ENCODE measurements at places on chromosomes 3 and 15.

DNA sequence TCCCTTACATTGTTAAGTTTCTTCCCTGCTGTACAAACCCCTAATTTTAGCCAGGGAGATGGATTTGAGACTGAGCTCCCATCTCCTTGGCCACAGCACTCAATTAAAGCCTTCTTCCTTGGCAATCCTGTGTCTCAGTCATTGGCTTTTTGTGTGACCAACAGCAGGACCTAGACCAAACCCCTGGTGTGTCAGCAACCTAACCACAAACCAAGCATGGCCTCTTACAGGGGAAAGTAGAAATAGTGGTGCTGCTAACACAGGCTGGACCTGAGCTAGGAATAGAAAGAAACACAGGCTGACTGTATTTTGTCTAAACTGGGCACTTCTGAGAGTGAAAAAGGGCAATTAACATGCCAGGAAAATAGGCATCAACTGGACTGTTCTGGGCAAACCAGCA lies 37.9 kb downstream of the PPCDC start:
- no peak for DNase-seq

DNA sequence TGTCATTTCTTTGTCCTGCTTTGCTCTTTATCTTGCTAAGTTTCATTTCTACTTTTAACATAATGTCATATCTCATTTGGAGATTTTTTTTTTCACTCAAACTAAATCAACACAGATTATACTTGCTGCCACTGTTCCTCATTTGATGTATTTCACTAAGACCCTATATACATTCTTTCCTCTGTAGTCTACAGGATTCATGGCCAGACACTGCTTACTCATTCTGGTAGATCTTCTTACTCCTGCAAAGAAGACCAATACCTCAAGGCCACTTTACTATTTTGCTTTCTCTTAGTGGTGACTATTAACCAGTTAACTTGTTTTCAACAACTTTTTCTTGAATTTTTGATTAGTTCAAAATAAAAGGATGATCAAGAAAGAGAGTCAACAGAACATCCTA lies 26.6 kb downstream of the SLC24A5 start:
- DNase-seq: no peak

GRCh38 chr15:59111251-59111650 lies 6.3 kb downstream of the CCNB2 start:
- DNase-seq: no peak

DNA sequence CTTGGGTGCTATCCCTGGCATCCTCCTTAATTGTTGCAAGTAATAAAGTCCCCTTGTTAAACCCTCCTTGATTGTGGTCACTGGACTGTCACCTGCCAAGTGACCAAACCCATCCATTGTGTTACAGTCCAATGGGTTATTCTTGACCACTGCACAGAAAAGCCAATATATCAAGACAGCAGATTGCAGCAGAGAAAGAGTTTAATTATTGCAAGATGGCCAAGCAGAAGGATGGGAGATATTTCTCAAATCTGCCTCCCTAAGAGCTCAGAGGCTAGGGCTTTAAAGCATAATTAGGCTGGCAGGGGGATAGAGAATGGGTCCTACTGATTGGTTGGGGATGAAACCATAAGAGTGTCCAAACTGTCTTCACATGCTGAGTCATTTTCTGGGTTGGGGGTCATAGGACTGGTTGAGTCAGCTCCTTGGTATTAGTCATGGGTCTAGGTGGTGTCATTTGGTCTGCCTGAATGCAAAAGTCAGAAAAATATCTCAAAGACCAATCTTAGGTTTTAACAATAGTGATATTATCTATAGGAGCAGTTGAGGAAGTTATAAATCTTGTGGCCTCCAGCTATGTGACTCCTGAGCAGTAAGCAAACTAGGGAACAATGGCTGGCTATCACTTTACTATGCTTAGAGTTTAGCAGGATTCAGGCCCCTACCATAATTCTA lies 19.1 kb upstream of the XYLB start:
- DNase-seq: peak; percentile 18

DNA sequence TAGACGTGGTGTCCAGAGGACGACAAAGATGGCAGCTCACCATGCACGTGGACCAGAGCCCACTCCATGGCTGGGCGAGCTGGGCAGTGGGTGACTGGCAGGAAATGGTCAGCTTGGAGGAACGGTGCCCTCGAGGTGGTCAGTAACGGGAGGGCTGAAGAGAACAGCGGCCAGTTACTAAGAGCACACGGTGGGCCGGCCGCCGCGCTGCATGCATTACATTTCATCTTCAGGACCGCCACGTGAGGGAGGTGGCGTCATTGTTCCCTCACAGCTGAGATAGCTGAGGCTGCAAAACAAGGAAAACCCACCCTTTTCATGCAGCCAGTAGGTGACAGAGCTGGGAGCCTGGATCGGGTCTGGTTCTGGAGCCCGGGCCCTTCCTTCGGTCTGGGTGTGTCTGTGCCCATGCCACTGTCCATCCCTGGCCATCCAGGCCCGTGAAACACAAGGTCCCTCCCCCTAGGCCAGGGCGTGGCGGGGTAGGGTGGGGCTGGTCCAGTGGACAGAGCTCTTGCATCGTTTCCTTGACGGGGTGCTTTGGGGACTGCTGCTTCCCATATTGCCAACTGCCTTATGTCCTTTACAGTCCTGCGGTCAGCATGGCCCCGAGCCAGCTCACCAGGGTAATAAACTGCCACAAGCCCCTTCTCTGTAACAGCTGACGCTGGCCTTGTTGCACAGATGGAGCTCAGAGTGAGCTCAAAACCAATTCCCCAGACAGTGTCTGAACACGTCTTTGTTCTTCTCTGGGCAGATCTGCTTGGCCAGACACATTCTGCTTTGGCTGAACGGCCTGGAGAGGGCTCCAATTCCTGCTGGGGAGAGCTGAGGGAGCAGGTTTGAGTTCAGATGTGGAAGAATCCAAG lies 51.8 kb downstream of the RGMA start:
- no peak for DNase-seq

DNA sequence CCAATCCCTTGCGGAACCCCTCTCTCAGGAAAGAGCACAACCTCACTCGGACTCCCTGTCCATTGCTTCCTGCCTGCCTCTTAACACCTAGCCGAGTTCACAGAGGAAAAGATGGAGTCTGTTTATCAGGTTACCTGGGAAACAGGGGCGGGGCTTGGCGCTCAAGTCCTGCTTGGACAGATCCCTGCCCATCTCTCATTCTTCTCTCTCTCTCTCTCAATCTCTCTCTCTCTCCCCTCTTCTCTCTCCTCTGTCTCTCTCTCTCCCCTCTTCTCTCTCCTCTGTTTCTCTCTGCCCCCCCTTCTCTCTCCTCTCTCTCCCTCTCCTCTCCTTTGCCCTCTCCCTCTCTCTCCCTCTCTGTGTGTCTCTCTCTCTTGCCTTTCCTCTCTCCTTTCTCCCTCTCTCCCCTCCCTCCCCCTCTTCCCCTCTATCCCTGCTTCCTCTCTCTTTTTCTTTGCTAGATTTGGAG lies at the start of gene EFHB:
Gene EFHB (minus strand): TSS at position 120 of the 469 bp plus-strand sequence. CDS start 199 bp downstream, outside the sequence.
- DNase-seq: no peak

GRCh38 chr3:142626971-142627370 lies 30.8 kb downstream of the PLS1 start:
- no peak for DNase-seq

- DNase-seq: no peak
Observed at GRCh38 chr3:107414325-107414964, 37.2 kb downstream of the CCDC54 start.

DNA sequence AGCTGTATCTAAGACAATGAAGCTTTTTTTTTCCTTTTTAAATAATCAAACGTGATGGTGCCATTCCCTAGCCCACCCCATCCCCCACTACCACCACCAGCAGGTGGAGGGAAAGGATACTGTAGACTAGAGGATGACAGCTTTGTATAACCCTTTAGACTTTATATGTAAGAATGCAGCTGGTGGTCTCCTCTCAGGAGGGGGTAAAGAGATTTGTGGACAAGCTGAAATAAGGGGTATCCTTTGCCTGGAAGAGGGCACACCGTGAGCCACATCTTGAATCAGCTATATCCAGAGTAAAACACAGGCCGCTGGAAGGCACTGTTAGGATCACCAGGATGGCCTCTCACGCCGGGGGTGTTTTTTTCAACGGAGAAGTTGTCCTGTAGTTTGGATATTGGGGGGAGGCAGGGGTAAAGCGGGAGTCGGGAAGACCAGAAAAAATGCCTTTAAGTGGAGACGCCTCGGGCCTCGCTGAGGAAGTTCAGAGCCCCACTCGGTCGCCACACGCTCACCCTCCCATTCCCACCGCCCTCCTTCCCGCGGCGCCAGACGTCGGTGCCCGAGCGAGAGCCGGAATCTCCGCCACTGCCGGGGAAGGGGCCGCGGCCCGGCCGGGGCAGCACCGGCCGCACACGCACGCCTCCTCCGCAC lies 986 bp downstream of the KPNA4 start:
- no peak for DNase-seq

DNA sequence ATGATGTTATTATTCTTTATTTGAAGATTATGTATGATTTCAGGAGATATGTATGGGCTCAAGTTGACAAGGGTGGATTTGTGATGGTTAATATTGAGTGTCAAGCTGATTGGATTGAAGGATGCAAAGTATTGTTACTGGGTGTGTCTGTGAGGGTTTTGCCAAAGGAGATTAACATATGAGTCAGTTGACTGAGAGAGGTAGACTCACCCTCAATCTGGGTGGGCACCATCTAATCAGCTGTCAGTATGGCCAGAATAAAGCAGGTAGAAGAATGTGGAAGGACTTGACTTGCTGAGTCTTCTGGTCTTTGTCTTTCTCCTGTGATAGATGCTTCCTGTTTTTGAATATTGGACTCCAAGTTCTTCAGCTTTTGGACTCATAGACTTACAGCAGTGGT lies 973.7 kb downstream of the MCTP2 start:
- DNase-seq: no peak

DNA sequence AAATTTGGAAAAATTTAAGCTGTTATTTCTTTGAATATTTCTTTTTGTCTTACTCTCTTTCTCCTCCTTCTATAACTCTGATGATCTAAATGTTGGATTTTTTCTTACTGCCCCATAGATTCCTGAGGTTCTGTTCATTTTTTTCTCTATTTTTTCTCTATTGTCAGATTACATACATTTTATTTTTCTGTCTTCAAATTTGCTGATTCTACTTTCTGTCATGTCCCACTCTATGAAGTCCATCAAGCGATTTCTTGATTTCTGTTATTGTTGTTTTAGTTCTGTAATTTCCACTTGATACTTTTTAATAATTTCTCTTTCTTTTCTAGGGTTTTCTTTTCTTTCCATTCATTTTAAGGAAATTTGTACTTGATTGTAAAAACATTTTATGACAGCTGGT lies 83.7 kb upstream of the THRB start:
- no peak for DNase-seq

GRCh38 chr3:46557814-46558183 lies 8.3 kb downstream of the LRRC2 start:
- no peak for DNase-seq

GRCh38 chr3:44136421-44136820 lies 105.3 kb upstream of the TOPAZ1 start:
- DNase-seq: no peak

GRCh38 chr15:101048581-101049030 lies 129.4 kb downstream of the LRRK1 start:
- DNase-seq: no peak

- DNase-seq: no peak
Observed at GRCh38 chr3:195169011-195169649, 101.8 kb downstream of the XXYLT1 start.

DNA sequence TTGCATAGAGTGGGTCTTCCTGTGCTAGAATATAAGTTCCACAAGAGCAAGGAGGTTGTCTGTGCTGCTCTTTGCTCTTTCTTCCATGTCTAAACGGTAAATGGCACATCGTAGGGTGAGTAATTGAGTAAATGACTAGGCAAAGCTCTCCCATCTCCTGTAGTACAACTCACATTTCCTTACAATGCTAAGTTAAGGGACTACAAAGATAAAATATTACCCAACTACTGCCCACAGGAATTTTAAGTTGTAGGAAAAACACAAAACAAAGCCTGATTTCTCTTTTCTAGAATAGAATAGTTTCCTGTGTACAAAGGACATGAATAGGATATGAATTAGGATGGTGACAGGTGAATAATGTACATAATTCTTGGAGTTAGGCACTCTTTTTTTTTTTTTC lies 19.9 kb upstream of the LRIG1 start:
- DNase-seq: no peak

DNA sequence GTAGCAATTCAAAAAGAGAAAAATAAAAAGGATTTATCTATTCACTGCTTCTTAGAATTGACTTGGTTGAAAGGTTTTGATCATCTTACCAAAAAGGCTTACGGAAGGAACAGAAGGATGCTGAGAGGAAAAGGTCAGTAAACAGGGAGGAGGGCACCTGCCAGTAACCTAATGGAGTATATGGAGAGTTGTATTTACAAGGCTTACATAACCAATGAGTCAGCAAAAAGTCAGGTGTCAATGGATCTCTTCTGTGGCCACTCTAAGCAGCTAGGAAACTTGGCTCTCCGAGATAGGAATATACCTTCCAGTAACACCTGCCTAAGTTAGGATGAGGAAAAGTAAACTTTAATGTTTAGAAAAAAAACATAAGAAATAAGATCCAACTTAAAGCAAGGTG lies 80.5 kb upstream of the PLXND1 start:
- DNase-seq: no peak

- DNase-seq: no peak
Observed at GRCh38 chr3:71726146-71726545, 944 bp upstream of the EIF4E3 start.

DNA sequence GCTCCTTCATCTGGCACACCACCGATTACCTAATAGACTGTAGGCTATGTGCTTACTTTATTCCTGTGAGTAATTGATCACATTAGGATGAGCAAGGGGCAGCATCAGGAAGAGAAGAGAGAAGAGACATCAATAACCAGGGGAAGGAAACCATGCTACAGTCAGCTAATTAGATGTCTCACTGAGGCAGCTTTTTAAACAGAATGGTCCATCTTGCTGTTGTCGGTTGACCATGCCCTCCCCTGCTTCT lies 278.4 kb downstream of the RPLP1 start:
- DNase-seq: no peak
